ENCODE measurements at places on chromosomes 1 and 21.

- DNase-seq, result no peak
Measured at GRCh38 chr1:156862997-156863599, 2.4 kb downstream of the NTRK1 start.

GRCh38 chr1:70331962-70332361, 22.6 kb downstream of the ANKRD13C start:
- DNase-seq, result no peak

DNA sequence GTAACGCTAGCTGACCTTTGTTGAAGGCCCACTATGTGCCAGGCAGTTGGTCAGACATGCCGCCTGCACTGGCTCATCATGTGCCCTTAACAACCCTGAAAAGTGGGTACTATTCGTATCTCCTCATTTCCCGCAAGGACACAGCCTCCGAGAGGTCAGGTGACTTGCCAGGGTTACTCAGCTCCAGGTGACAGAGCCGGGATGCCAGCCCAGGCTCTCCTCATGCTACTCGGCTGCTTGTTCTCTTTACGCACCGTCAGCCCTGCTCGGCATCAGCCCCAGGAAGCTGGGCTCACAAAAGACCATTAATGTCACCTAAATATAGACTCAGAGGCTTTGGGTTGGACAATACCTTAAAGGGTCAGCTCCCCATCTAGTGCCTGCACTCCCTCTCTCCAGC, 29.0 kb downstream of the GRHL3 start:
- no peak for DNase-seq

GRCh38 chr1:5564578-5565257, 427.5 kb downstream of the NPHP4 start:
- DNase-seq, result no peak

DNA sequence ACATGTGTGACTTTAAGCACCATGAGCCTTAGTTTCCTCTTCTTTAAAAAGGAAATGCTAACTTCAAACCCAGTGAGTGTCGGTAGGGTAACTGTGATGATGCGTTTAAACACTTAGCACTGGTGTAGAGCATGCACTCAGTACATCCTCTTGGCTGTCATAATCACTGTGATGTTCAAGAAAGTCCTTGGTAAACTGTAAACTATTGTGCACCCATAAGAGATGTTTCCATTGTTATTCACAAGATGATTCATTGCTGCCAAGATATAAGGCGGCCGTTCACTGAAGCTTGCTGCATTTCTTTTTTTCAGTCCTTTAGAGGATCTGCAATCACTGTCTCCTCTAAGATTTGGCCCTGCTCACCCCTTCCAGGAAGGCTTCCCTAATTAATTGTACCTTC, 61.8 kb upstream of the DAB1 start:
- DNase-seq, result no peak

DNA sequence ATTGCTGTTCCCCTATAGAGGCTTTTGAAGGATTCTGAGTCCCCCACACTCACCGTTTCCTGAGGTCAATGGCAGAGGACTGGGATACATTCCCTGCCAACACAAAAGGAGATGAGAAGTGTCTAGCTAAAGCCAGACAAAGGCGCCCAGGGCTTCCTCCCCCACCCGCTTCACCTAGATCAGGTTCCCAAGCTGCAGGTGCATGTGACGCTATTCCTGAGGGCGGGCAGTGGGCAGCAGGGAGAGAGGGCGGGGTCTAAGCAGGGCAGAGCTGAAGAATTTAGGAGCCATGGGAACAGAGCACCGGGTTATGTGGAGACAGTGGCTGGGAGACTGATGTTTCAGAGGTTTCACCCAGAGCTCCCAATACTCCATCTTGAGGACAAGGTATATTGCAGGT, 6.0 kb upstream of the ARHGEF2 start:
- DNase-seq, result no peak

DNA sequence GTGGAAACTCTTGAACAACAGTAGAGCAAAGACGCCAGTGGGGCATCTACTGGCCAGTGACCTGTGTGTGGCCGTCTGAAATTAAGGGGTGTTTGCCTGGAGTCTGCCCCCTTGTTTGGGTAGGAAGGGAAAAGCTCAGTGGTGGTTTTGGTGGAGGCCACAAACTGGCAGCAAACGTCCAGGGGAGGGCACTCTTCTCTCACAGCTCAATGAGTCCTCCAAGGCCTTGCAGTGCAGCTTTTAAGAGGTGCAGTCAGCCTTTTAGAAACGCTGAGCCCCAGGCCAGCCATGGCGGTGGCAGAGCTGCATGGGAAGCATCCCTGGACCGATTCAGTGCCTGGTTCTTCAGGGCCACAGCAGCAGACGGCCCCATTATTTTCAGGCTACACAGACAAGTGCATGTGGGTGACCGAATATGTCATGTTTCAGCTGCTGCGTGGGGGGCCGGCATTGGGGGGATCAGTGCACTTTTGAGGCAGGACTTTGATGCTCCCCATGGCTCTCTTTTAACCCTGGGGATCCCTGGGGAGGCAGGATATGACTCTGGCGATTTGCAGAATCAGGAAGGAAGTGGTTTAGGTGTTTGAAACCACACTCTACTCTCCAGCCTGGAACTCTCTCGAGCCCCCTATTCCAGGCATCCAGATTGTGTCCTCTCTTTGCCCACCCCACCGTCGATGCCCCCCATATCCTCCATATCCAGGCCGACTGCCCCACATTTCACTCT, 414.0 kb downstream of the PRDM2 start:
- DNase-seq, result no peak

DNA sequence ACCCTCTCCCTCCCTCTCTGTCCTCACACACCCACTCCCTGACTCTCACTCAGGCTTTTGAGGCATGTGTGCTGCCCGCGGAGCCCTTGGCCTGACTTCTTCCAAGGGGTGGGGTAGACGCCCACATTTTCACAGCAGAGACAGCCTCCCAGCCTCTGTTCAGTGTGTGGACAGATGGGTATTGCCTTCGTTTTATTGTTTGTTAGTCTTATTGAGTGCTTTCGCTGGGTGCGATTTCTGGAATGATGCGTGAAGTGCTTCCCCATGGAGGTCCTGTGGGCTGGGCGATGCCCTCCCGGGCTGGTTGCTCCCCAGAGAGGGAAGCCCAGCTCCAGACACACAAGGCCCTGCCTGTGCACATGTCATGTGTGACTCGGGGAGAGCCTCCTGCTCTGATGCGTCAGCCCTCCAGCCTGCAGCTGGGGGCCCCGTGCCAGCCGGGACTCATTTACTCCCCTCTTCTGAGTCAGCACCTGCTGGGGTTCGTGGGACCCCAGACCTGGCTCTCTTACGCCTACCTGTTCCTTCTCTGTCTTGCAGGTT, 14.7 kb downstream of the PDXK start:
- no peak for DNase-seq

DNA sequence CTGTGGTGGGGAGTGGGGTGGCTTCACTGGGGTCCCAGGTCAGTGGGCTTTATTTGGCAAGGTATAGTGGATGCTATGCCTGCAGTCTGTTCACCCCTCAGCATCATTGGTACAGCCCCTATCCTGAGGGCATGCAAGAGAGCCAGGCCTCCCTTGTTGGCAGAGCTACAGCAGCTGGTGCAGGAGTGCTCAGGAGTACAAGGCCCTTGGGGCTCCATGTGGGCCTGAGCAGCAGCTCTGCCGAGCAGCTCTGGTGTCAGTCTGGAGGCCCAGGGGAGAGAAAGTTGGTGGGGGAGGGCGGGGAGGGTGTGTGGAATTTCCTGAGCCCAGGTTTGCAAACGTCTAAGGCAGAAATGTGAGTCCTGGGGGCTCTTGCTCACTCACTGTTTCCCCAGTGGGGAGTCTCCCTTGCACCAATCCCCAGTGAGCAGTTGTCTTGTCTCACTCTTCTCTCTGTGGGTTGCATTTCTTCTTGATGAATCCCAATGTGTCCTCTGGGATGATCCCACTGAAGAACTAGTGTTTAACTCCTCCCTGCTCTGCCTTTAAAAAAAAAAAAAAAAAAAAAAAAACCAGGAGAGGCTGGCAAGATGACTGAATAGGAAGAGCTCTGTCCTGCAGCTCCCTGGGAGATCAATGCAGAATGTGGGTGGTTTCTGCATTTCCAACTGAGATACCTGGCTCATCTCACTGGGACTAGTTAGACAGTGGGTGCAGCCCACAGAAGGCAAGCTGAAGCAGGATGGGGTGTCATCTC, 39.5 kb upstream of the CYP4X1 start:
- DNase-seq, result no peak

DNA sequence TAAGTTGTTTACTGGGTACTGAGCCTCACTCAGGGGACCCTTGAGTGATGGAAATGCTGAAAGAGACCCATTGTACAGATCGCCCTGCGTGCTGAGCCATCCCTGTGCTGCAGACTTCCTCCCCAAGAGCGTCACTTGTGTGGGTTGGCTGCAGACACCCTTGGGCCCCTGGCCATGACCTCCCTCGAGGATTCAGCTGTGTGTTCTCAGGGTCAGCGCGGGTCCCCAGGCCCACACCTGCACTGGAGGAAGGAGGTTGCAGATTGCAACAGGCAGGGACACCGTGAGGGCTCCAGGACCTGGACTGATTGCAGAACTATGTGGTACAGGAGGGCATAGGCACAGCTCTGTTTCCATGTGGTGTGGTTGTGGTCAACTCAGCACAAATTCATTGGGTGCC, 4.4 kb downstream of the SNAP47 start:
- DNase-seq, result no peak

- no peak for DNase-seq
Measured at GRCh38 chr1:4803335-4803734, 148.9 kb downstream of the AJAP1 start.

- no peak for DNase-seq
Measured at GRCh38 chr1:20154301-20154831, 15.2 kb downstream of the PLA2G2F start.

- no peak for DNase-seq
Measured at GRCh38 chr1:4935807-4936206, 281.4 kb downstream of the AJAP1 start.

DNA sequence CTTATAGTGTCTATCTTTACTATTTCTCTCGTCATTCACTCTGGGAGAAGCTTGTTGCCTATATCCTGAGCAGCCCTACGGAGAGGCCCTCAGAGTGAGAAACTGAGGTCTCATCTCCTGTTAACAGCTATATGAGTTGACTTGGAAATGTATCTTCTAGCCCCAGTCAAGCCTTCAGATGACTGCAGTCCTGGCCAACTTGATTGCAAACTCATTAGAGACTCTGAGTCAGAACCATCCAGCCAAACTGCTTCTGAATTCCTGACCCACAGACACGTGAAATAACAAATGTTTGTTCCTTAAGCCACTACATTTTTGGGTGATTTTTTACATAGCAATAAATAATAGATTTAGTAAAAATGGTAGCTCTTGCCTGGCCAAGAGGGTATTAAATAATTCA, 3.9 kb upstream of the ZBED6 start:
- no peak for DNase-seq

DNA sequence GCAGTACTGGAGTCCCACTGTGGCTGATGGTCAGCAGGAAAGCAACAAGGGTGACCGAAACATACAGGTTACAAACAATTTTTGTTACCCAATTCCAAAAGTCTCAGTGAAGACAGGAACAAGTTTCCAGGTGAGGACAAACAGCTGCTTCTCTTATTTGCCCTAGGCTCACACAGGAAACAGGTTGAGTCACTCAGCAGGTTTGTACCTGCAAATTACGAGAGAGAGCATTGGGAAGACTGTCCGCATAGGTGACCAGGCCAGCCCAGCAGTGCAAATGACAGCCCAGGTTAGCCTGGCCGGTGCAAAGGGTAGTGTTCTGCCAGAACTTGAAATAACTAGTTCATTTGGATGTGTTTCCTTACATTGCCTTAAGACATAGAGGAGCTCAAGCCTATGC, 40.0 kb upstream of the DSCAM start:
- no peak for DNase-seq

DNA sequence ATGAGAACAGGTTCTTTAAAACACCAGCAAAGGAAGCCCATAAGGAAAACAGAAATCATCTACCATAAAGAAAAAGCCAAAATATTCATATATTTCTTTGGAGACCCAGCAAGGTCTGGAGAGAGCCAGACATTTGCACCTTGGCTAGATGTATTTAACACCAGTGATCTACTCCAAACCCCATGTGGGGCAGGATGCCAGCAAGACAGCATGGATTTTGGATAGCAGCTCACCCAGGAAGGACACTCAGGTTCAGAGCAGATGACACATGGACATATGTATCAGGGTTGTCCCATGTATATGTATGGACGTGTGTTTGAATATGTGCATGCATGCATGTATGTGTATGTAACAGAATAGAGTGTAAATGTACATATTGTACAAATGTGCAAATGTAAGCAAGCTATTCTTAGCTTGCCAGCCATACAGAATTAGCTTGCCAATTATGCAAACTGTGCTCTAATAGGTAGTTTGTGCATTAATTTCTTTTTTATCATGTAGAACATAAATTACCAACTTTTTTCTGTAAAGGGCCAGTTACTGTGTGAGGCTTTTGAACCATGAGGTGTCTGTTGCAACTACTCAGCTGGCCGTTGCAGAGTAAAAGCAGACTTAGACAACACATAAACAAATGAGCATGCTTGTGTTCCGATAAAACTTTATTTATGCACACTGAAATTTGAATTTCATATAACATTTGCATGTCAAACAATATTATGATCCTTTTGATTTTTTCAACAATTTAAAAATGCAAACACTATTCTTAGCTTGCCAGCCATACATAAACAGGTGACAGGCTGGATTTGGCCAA, 73.5 kb upstream of the KAZN start:
- DNase-seq, result no peak

DNA sequence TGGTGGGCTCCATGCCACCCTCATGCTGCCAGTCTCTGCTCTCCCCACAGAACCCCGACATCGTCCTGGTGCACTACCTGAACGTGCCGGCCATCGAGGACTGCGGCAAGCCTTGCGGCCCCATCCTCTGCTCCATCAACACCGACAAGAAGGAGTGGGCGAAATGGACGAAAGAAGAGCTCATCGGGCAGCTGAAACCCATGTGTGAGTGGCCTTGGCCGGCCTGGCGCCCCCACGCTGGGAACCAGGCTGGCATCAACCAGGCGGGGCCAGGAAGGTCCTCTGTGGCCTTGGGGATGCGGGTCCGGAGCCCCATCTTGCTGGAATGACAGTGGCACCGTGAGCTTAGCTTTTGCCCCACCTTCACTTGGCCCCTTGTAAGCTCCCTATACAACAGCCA, 130.7 kb upstream of the VAMP3 start:
- DNase-seq, result no peak

DNA sequence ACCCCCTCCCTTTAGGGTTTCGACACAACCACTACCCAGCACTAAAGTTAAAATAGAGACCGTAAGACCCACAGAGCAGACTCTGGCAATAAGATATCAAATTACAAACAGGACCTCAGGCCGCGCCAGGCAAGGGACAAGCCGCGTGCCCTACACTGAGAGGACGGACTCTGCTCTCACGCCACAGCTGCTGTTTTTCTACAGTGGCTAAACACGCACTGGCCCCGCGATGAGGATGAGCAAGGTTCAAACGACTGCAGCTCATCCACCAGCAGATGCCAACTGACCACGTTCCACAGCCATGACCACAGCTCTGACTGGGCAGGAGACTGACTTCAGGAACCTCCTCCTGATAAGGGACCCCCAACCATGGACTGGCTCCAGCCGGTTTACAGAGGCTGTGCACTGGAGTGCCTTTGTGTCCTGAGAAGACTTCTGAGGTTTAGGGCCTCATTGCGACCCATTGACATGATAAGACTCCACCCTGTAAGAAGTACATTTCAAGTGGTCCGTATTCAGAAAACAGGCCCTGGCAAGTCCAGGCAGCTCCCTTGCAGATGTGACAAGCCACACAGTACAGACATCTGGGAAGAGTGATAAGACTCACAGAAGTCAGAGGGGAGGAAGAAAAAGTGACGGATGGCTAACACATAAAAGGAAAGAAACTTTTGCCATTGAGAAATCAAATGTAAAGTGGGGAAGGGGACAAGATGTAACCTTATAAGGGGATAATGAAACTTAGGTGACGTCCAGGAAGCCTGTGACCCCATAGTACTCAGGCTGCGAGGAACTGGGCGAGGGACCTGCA, 1.5 kb upstream of the KRTAP10-6 start:
- DNase-seq, result no peak
